ENCODE measurements at places on chromosomes 2 and 18.

- no peak for DNase-seq
Measured at GRCh38 chr2:115165529-115166109, 723.2 kb downstream of the DPP10 start.

DNA sequence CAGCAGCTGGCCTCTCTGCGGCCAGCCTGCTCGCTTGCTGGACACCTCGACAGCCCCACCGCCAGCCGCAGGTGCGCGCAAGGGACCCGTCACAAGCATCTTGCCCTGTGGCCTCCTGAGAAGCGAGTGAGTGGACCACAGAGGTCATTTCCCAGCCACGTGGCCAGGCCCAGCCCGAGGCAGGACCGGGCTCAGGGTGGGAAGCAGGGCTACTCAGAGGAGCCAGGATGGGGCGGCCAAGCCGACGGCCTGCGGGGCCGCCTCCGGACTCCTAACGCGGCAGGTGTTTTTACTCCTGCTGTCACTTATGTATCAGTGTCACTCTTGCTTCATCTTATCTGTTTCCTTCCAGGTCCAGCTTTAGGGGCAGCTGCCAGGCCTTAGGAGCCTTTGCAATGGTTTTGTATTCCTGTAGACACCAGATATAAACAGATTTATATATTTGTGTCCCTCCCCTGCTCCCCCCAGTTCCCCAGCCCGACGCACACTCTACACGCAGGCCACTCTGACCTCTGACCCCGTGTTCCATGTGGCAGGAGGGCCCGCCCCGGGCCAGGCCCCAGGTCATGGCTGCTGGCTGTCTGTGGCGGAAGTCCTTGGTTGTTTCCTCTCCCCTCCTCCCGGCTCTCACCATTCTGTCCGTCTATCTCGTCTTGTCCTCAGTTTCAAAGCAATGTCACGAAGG lies 236.4 kb downstream of the ATAD2B start:
- no peak for DNase-seq

GRCh38 chr2:26674002-26674751 lies 18.3 kb upstream of the KCNK3 start:
- DNase-seq, result no peak

DNA sequence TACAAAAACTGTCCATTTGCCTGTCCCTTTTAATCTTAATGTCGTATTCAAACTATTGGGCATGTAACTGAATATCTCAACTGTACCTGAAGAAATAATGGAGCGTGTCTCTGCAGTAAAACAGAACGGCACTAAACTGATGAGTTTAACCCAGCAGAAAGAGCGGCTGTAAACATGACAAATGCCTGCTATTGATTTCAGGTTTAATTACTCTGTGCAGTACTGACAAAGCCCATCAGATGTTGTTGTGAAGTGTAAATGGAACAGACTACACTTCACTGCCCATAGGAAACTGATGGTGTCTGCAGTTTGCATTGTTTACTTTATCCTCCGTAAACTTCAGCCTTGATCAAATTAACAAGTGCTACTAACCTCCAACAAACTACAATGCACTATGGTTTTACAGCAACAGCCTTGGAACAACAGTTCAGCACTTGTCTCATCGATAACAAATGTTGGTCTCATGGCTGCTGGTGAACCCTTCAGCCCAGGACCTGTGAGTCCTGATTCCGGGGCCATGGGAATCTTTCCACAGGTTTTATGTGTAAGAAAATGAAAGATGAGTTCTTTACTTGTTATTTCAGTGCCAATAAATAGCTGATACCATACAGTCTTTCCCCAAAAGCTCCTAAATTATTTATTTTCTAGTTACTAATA lies 316.5 kb downstream of the CCDC178 start:
- no peak for DNase-seq

All from substantia nigra (tissue), 51 donors.